ENCODE measurements at places on chromosomes 3 and 15. TPM values are rescaled to one million over a fixed set of nuclear protein-coding genes. Genes with fewer than 3 reads are reported as not detected.

DNASE1L3 gene
- 0.54 TPM for total RNA-seq

SLC22A14 gene
- total RNA-seq = 0.82 TPM

ALPK3 gene
- total RNA-seq = 2.3 TPM

AADACL2 gene
- total RNA-seq = not detected

LMAN1L gene
- total RNA-seq = 0.09 TPM

Data from cerebellum (tissue), 4 donors.